ENCODE measurements at places on chromosomes 3 and 15. TPM values are rescaled to one million over a fixed set of nuclear protein-coding genes. Genes with fewer than 3 reads are reported as not detected.

DNA sequence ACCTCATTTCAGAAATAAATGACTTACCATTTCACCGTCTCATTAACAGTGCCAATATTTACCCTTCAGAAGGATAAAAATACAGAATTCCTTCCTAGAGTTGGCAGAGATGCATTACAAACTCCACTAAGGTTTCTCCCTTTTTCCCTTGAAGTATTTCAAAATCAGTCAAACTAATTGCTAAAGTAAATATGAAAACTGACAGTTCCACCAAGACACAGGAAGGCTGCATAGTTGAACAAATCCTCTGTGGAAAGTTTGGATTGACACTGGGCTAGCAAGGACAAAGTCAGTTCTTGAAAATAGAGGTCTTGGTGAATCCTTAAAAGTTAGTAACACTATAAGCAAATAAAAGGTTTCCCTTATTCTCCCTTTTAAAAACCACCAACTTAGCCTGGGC is 34.5 kb downstream of the DCP1A start:
- no peak for DNase-seq

DNA sequence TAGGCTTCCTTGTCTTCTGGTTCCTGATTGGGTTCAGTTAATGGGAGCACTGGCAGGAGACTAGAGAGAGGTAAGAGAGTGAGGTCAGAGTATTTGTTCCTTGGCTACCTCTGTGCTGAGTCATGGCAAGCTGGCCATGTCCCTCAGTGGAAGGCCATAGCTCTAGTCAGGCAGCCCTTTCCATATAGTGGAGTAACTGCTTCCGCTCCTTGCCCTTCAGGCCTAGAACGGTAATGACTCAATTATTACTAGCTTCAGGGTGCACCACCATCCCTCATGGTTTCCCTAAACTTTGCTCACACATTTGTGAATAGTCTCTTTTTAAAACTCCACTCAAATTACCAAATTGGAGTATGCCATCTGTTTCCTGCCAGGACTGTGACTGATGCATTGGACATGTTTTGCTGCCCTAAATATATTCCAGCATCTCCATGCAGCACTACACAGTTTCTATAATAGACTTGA is 10.5 kb upstream of the ANO10 start:
- no peak for DNase-seq

DNA sequence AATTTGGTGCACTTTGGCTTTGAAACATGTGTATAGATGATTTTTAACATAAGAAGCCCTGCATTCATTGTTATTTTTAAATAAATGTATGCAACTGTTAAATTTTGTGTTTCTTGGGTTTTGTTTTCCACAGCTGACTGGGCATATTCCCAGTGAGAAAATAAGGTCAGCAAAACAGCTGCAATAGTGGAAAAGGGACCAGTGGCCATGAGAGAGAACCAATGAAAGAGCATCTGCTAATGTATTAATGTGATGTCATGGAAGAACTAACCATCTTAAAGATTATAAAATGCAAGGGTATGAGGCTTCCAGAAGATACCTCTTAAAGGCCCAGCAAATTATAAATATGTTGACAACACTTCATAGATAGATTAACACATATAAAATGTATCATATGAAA is 31.0 kb upstream of the KBTBD12 start:
- DNase-seq = no peak

DNA sequence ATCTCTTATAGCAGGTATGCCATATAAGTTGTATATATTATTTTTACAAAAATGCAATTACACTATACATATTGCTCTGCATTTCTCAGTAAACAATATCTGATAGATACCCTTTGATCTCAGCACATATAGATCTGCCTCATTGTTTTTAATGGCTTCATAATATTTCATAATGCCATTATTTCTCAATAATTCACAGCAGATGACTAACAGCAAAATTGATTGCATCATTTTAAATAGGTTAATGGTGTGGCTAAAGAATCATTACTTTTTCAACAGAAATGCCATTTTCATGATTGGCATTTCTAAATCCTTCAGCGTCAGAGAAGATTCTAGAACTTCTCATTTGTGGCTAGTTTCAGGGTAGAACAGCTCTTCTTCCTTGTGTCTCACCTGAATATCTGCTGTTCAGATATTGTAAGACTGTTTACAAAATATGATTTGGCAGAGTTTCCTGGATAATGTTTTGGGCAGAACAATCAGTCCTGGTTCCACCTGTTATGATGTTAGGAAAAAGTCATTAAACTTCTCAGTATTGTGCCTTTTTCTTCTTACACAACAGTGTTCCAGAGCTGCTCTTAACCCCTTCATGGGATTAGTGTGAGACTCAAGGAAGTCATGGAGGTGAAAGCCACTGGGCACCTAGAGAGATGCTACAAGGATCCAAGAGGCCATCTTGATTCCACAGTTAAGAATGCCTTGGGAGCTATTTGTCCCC is 397.6 kb upstream of the THBS1 start:
- DNase-seq = no peak

- DNase-seq = no peak
Measured at GRCh38 chr3:117433427-117433826, 723.8 kb downstream of the TUSC7 start.

DNA sequence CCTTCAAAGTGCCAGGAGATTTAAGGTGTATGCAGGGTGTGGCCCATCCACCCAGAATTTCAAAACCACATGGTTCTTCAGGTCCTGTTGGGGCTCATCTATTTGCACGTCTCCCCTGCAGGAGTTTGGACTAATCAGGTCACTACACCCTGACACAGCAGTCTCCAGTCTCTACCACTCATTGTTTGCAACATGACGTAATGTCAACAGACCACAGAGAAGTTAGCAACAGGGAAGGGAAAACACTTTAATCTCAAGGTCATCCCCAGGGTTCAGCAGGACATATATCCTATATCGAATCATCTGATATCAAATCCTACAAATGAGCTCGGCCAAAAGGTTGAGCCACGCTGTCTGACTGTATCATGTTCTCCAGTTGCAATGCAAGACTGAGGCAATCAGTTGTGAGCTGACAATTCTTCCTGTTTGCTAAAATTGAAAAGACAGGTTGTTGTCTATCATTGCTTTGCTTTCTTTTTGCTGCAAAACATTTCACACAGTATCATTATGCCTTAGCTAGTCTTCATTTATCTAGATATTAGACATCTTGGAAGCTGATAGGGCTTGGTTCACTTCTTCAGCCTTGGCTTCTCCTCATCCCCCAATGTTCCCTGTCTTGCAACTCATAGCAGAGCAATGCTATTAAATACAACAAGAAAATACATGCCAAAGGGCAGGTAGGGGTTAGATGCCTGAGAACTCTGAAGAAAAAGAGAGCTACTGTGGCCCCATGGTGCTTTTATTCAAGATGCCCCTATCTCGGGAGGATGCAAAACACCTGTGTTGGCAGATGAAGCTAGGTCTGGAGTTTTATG is 13.4 kb upstream of the LEKR1 start:
- DNase-seq = no peak

The ST6GAL1 gene
- total RNA-seq = 99.2 TPM

DNA sequence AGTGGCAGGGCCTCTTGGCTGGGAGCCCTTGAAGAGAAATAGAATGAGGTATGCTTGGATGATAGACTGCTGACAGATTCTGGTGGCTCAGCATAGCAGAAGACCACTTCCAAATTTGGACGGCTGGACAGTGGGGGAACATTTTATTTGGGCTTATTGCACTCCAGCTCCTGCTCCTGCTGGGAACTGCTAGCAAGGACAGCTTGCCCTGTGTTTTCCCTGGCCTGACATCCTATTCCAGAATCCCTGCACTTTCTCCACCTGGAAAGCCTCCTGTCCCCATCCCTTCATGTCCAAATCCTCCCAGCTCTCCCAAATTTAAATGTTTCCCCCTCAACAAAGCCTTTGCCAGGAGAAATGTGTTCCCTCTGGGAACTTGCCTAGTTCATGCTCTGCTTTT is 9.8 kb upstream of the COLQ start:
- no peak for DNase-seq

The PRKAR2A gene
- 31.0 TPM for total RNA-seq

DNA sequence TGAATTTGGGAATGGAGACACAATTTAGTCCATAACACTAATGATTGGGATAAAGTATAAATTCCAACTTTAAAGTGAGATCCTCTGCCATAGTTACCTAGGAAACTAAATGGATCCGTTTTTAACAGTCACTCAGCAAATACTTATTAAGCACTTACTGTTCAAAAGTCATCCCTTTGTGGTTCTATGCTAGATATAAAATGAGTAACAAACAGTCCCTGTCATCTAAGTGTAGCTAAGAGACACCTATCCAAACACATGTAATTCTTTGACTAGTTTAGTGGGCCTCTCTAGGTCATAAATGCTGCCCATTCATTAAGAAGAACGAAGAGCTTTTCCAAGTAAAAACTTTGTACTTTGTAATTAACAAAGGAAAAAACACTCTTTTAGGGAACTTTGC is 244.2 kb upstream of the CDIN1 start:
- no peak for DNase-seq

GRCh38 chr3:98530676-98531075 is 1.1 kb upstream of the GPR15 start:
- DNase-seq = no peak

The B3GALNT1 gene
- 3.2 TPM for total RNA-seq

The ALS2CL gene
- 2.0 TPM for total RNA-seq

DNA sequence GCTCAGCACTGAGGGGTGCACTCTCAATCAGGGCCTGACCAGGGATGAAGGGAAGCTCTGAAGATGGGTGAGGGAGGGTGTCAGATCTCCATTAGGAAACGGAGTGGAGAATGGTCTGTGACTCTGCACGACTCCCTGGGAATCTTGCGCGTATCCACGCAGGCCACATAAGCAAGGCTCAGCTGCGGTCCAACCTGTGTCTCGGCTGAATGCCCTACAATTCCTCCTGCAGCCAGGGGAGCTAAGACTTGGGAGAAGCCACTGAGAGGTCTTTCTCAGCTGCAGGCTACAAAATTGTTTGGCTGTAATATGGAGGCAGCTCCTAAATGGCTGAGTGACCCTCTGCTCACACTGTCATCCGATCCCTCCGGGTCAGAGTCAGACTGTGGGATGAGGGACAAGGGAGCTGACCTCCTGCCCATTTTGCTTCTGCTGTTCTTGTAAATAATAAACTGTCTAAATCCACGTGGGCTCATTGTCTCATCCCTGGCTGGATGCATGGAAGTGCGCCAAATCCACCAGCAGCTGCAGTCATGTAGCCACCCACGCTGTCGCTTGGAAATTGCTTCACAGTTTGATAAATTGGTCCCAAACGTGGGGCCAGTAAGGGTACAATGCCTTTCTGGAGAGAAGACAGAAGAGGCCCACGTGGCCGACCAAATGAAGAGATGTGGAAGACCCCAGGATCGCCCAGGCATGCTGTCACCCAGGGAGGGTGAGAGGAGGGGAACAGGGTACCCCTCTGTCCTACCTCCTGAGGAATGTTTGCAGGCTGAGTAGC is 30.5 kb downstream of the ALS2CL start:
- no peak for DNase-seq

DNA sequence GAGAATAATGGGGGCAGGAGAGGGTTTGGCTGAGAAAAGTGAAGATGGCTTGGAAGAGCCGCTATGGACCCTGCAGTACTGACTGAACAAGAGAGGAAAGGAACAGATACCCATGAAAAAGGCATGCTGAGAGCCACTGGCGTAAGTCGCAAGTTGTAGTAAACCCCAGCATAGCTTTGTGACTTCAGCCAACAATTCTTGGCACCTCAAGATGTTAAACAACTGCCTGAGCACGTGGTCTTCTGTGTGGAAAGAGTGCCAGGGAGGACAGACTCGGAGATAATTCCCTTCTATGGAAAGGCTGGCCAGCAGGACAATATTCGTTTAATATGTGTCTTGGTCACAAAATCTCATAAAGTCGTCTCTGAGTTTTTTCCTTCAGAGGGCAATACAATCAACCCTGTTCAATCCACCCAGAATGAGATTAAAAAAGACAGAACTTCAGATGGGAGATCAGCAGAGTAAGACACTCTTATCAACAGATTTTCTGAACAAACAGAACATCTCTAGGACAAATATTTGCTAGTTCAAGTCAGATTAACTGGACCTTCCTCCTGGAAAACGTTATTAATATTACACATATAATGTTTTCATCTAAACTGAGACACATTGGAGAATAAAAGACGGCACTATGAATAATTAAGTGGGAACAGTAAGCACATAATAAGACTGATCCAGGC is 49.2 kb downstream of the NEK10 start:
- DNase-seq = no peak

The TMEM266 gene
- not detected for total RNA-seq

DNA sequence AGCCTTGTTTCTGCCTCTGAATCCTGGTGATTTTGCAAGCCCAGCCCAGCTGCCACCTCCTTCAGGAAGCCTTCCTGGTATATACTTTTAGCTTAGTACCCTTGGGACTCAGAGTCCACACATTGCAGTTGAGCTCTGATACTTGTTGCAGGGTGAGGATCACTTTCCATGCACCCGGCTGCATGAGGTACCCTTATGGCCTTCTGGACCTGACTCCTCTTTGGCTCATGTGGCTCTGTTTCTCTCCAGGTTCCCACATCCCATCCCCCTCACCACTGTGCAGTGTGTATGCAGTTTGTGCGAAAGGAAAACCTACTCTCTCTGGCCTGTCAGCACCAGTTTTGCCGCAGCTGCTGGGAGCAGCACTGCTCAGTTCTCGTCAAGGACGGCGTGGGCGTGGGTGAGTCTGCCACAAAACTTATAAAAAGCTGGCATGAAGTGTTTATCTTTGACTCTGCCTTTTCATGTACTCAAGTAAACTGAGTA is 23.1 kb upstream of the P4HTM start:
- DNase-seq = peak; percentile 48

DNA sequence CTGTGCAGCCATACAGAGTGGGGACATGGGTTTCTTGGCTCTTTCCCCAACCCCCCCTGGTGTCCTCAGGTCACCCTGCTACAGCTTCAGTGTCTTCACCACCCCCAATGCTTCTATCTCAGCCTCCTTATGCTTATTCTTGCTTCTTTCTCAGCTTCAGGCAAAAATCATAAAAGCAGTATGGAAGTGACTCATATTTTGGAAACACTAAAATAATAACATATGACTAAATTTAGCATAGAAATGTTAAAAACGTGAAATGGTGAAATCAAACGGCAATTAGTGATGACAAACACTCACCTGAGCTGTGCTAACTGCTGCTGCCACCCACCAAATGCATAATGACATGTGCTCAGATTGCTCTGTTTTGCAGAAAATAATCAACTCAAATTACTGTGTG is 475.2 kb upstream of the EPHA3 start:
- DNase-seq = no peak

The ZMAT3 gene
- total RNA-seq = 14.6 TPM

- no peak for DNase-seq
Measured at GRCh38 chr3:41652506-41652905, 309.4 kb downstream of the ULK4 start.

DNA sequence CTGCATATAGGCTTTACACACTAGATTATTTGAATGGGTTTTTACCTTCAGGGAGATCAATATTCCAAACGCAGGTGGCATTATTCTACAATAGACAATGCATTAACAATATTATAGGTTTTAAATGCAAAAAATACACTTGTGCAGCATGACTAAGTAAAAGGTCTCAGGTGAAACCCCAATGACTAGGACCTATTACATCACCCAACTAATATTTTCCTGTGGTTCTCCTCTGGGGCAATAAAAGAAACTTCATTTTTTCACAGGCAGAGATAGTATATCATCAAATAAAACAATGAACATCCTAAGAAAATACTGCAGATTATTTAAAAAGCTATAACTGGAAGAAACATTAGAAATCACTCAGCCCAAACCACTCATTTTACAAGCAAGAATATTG is 375.3 kb downstream of the ROBO1 start:
- no peak for DNase-seq
